ENCODE measurements at places on chromosomes 16 and 17.

DNA sequence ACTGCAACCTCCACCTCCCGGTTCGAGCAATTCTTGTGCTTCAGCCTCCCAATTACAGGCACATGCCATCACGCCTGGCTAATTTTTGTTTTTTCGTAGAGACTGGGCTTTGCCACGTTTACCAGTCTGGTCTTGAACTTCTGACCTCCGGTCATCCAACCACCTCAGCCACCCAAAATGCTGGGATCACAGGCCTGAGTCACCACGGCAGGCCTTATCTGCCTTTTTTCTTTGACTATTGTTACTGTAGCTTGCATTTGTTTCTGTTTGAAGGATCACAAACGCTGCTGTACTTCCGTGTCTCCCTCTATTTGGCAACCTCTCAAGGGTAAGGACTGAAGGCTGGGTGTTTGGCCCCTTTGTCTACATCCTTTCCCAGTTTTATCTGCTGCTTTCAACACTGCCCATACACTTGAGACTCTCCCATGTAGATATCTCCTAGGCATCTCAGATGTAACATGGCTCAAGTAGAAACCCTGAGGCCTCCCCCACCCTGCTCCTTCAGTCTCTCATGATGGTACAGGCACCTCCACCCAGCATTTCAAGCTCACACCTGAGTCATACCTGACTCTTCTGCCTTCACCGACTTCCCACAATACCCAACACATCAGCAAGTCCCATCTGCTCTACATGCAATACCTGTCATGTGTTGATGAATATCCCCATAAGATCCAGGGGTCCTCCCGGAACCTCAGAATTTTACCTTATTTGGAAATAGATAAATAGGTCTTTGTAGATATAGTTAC lies 219.0 kb downstream of the CPPED1 start:
- no peak for DNase-seq

DNA sequence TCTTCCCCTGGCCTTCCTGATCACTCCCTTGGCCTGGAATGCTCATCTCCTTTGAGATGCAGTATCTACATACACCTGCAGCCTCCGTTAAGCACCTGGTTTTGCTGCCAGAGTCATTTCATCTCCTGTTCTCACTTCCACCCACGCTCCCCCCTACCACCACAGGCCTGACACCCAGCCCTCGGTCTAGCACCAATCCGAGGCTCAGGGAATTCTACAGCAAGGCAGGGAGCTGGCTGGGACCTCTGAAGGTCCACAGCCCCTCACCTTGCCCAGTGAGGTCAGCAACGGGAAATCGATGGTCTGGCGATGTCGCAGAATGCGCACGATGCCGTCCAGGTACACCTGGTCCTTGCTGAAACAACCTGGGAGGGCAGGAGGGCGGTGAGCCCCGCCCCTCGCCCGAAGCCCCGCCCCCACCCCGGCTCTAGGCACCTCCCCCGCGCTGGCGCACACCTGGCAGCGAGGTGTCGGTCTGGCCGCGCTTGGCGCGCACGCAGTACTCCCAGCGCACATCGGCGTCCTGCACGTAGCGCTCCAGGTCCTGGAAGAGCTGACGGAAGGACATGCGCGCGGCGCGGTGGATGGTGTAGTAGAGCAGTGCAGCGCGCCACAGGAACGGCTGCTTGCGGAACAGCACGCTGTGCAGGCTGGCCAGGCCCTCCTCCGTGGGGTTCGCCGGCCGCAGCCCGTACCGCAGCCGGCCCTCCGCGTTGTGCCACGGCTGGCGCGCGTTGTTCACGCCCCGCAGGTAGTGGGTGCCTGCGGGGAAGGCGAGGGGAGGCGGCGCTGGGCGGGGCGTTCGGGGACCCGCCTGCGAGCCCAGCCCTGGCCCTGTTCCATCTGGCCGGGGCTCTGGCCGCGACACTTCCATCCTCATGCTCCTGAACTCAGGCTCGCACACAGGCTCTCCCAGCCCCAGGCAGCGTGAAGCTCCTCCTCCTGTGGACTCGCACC lies 5.7 kb downstream of the MATCAP1 start:
- DNase-seq: peak; percentile 72

- no peak for DNase-seq
These were observed 49.4 kb downstream of the MYH10 start for GRCh38 chr17:8580952-8581658.

DNA sequence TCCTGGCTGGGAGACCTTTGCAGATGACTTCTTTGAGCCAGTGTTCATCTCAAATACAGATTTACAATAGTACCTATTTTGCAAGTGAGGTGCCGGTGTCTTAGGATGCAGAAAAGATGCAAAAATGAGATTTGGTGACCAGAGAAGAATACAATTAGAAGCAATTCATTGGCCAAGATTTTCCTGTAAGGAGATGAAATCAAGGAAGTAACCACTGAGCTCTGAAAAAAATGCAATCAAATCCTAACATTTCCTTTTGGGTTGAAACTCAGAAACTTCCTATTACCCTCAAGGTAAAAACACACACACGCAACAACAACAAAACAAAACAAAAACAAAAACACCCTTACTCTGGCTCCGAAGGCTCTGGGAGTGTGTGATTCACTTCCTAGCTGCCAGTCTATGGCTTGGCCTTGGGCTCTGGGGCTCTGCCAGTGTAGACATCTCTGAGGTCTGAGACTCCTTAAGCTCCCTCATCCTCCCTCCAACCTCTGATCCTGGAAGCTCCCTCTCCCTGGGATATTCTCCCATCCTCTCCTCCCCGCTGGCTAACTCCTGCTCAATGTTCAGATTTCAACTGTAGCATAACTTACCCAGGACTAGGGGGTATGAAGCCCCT lies 16.8 kb upstream of the MT4 start:
- DNase-seq: no peak

- no peak for DNase-seq
These were observed 47.8 kb downstream of the SLC7A5 start for GRCh38 chr16:87821376-87822107.

DNA sequence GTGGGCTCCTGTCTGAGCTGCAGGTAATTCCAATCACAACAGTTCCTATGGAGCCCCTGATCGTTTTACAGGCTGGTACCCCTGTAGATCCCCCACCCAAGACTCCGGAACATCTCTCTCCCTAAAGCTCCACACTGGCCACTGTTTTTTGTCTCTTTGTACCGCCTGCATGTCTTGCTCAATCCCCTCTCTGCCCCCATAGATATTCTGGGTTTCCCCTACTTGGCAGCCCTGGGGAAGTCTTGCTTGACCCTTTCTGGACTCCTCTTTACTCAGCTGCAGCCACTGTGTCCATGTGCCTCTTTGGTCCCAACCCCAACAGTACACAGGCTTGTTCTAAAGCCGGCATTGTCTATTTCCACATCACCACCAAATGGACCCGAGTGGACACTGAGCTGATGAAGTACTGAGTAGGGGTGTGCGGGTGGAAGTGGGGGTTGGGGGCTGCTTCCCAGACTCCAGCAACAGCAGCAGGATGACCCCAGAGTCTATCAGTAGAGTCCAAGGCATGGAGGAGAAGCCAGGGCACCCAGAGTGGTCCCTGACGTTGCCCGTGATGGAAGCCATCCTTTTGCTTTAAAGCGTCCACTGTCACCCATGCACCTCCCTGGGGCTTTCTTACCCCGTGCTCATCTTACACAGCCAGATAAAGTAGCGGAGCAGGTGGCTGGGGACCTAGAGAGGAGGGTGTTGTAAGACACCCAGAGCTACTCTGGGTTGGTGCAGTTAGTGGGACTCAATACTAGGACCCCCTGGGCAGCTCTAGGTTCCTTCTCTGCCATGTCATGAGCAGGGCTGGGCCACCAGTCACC lies 6.4 kb downstream of the CD300LB start:
- peak; percentile 6 for DNase-seq

DNA sequence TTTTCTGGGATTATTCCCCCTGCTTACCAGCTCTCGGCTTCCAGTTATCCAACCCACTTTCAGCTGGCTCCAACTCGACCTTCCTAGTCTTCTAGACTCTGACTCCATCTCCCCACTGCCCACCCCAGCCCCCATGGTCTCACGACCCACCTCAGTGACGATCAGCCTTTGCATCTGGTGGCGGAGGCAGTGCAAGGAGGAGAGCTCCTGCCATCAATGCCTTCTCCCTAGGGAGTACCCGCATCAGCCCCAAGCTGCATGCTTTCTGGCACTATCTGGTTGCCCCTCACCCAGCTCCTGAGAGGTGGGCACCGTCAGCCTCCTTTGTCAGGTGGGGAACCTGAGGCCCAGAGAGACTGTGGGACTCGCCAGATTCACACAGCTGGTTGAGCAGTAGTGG lies 72.6 kb upstream of the RPL38 start:
- DNase-seq: no peak

GRCh38 chr17:48462946-48463345 lies 32.9 kb upstream of the SKAP1 start:
- DNase-seq: no peak

DNA sequence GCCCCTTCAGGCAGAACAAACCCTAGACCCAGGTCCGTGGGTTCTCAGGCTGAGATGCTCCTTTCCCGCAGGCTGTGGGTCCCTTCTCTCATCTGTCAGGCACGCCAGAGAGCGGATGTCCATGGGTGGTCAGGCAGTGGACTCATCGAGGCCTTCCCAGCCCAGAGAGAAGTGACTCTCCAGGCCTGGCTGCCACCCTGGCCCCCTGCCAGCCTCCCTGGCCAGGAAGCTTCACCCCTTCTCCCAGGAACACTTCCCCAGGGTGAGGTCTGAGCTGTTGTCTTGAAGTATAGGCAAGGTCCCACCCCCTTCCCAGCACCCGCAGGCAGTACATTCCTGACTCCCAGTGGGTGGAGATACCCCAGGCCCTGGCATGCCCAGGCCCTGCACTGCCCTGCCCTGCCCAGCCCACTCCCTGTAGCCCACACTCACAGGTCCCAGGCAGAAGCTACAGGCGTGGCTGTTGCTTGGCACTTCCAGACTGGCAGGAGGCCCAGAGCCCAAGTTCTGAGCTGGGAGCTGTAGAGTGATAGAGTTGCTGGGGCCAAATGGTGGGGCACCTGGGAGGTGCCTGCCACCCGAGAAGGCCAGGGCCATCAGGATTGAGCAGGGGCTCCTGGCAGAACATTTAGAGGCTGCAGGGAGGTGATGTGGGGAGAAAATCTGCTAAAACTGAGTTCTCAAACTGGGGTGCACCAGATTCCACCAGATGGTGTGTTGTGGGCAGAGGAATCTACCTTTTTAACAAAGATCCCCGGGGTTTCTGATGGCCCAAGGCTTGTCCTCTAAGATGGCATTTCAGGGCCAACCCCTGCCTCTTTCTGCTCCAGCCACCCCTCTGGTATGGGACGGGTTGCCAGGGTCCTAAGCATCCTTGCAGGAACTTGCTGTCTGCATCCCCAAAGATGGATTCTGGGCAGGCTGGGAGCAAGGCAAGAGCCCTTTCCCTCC lies 6.7 kb downstream of the ITGA3 start:
- DNase-seq: peak; percentile 54

DNA sequence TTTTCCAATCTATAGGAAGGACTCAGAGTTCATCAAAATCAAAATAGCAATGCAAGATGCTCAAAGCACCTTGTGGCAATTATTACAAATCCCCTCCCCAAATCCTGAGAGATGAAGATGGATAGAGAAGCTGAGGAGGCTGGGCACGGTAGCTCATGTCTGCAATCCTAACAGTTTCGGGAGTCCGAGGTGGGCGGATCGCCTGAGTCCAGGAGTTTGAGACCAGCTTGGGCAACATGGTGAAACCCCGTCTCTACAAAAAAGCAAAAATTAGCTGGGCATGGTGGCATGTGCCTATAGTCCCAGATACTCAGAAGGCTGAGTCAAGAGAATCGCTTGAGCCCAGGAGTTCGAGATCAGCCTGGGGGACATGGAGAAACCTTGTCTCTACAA lies 8.6 kb downstream of the TBC1D16 start:
- no peak for DNase-seq

DNA sequence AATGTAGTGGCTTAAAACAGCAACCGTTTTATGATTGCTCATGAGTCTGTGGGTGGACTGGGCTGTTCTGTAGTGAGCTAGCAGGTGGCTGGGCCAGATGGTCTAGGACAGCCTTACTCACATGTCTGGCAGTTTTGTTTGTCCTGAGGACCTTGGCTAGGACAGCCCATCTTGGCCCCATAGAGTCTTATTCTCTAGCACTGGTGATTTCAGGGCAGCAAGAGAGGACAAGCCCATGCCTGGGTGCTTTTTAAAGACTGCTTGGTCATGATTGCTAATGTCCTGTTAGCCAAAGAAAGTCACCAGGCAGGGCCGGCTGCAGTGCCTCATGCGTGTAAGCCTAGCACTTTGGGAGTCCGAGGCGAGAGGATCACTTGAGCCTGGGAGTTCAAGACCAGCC lies 139.8 kb downstream of the KATNIP start:
- no peak for DNase-seq

DNA sequence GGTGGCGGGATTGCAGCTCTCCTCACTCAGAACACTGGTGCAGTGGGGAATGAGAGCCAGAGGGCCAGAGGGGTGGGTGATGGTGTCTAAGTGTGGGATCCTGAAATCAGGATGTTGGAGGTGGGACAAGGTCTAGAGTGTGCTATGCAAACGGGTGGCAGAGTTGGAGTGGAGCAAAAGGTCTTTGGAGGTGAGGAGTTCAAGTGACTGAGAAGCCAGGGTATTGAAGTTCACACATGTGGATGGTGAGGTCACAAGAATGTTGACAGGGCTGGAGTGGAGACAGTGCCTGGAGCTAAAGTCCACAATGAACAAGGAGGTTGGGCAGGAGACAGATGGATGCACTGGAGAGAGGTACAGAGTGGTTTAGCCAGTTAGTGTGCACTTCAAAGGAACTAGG lies 38.3 kb upstream of the MAP3K14 start:
- DNase-seq: no peak

- peak; percentile 73 for DNase-seq
These were observed 82.9 kb upstream of the RCVRN start for GRCh38 chr17:9987779-9988585.

GRCh38 chr17:31574458-31574857 lies 183.0 kb downstream of the RAB11FIP4 start:
- DNase-seq: no peak

GRCh38 chr17:48598736-48599135 lies 5.2 kb upstream of the HOXB5 start:
- no peak for DNase-seq

GRCh38 chr17:14776791-14777190 lies 475.9 kb downstream of the HS3ST3B1 start:
- no peak for DNase-seq

- peak; percentile 32 for DNase-seq
These were observed 11.0 kb downstream of the CYB561 start for GRCh38 chr17:63434951-63435571.

DNA sequence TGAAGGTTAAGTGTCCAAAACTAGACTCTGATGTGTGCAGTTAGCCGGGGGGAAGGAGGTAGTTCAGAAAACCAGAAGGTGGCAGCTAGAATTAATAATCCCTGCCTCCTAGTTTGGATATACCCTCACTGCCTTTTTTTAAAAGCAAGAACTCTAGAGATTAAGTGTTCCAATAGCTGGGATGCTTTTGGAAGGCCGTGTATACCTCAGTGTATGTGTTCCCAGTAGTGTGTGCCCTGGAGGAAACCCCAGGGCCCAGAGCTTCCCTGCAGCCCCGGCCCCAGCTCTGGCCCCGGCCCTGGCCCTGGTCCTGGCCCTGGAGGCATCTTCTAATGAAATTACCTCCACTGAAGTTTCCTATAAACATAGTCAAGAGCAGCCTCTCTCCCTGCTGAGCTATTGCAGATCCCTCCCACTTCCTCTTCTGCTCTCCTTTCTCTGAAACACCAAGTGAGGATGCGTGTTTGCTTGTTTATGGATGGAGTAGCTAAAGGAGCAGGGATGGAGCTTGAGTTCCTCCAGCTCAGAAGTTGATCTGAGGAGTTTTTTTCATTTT lies 130.7 kb downstream of the PRKCA start:
- no peak for DNase-seq

- no peak for DNase-seq
These were observed 178.4 kb downstream of the CCDC182 start for GRCh38 chr17:57566721-57567120.

Measured in AG20443 (cell line).